ENCODE measurements at places on chromosomes 6 and 20.

DNA sequence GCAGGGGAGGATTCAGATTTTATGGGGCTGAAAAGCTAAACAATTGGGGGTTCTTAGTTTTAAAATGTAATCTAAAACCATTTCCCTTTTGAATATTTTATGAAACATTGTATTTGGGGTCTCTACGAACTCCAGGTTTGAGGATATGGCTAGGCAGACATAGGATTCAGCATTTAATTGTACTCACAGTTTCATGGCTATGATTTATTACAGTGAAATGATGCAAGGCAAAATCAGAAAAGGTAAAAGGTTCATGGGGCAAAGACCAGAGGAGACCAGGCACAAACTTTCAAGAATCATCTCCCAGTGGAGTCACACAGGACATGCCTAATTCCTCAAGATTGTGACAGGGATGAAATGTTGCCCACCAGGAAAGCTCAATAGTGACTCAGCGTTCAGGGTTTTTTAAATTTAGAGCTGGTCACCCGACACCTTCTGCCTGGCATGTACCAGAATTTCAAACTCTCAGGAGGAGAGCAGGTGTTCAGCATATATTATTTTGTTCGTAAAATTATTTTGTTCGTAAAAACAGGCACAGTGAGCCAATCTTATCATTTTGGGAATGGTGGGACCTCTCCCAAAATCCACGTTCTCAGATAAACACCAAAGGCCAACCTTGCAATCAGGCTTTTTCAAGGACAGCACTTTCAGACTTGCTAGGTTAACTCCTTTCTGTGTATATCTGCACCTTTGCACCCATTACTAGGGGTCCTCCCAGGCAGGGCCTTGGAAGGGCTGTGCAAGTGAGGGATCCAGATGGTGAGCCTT is 270.3 kb downstream of the NKAIN2 start:
- no peak for DNase-seq

DNA sequence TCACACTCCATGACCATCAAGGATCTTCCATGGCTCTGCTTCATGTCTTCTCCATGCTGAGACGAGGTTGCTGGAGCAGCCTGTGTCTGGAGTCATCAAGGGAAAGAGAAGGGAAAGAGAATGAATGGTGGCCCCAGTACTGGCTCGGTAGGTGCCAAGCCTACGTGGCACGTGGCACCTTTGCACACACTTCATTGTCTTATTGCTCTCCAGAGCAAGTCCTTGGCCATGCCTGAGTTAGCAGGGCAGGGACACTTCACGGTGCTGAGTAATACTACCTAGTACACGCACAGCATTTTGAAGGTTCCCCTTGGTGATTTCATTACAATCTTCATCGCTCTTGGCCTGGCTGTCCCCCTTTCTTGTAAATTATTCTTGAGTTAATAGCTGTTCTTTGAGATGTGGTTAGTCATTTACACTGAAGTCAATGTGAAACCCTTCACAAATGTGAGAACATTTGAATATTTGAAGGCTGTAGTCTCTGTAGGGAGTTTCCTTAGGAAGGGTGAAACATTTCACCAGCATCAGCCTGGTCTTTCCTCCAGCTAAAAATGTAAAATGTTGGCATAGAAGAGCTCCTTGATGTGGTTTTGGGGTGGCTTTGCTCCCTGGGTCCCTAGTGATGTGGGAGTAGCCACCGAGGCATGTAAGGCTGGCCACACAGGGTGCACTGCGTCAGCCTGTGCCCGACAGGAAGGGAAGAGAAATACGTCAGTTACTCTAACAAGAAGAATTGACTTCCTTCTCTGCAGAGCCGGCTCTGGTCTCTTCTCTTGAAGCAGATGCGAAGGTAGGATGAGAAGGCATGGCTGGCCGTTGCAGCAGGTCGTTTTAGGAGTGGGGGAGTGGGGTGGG is at the start of gene SYTL3:
TSS of gene SYTL3 (plus strand) at position 766 of the 855 bp plus-strand sequence. CDS start 13,215 bp downstream, outside the sequence.
- peak; percentile 92 for DNase-seq

- no peak for DNase-seq
Observed at GRCh38 chr6:148358196-148358785, 15.7 kb downstream of the SASH1 start.

- DNase-seq: no peak
Observed at GRCh38 chr6:22873513-22874136, 304.3 kb downstream of the HDGFL1 start.

DNA sequence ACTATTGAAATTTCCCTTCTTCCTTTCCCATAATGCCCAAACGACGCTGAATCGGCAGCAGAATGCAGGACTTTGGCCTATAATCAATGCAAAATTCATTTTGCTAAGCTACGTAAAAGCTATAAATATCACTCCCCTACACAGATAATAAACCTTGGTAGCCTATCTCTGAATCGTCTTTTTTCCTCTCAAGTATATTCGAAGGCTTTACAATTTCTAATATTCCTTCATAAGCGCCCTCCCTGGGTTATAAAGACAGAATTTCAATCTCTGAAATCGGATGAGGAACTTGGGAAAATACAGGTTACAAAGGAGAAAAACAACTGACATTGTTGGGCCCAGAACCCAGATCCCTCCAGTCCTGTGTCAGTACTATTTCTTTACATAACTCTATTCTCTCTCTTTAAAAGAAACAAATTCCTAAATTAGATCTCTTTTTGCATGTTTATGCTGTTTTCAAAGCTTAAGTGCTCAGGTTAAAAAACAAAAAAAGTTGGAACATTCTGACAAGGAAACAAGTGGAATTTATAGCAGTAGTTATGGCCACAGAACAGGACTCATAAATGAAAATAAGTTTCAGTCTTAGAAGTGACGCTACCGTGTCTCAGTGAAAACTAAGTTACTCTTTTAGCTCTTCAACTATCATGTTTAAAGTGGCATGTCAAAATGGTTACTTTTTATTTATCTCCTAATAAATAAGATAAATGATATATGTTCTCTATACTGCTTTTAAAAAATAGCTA is 84.5 kb downstream of the SESN1 start:
- no peak for DNase-seq

DNA sequence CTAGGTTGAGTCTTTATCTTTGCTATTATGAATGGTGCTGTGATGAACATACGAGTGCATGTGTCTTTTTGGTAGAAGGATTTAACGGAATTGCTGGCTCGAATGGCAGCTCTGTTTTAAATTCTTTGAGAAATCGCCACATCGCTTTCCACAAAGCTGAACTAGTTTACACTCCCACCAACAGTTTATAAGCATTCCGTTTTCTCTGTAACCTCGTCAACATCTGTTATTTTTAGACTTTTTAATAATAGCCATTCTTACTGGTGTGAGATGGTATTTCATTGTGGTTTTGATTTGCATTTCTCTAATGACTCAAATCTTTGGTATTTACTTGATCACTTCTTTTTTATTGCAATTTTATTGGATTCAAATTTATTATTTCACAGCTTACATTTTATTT is 117.4 kb upstream of the HDGFL1 start:
- no peak for DNase-seq

DNA sequence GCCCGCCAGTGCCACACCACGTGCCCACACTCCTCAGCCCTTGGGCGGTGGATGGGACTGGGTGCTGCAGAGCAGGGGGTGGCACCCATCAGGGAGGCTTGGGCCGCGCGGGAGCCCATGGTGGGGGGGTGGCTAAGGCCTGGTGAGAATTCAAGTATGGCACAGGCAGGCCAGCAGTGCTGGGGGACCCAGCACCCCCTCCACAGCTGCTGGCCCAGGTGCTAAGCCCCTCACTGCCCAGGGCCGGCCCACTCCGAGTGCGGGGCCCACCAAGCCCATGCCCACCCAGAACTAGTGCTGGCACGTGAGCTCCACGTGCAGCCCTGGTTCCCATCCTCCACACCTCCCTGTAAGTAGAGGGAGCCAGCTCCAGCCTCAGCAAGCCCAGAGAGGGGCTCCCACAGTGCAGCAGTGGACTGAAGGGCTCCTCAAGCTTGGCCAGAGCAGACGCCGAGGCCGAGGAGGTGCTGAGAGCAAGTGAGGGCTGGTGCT is 1091.1 kb upstream of the GJE1 start:
- no peak for DNase-seq

GRCh38 chr6:169131390-169131789 is 122.3 kb downstream of the THBS2 start:
- no peak for DNase-seq

DNA sequence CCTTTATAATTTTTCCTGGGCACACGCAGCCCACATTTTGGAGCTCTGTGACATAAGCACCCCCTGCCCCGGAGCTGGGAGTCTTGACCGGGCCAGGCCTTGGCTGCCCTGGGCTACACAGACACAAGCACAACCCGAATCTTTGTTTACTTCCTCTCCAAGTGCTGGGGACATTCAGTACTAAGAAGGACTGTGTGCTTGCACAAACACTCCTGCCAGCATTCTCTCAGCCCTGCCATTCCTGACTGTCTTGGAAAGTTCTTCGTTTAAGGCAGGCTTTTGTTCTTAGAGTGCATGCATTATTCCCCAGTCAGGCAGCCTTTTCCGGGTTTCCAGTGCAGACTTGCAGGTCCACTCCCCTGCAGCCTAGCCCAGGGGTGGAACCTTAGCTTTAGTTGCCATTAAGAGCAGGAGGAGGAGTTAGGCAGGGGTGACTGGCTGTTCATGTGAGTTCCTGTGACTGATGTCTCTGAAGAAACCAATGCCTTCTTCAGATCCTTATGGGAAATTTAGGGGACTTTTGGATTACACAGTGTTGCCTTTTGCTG is 28.6 kb downstream of the FOXO3 start:
- DNase-seq: no peak

DNA sequence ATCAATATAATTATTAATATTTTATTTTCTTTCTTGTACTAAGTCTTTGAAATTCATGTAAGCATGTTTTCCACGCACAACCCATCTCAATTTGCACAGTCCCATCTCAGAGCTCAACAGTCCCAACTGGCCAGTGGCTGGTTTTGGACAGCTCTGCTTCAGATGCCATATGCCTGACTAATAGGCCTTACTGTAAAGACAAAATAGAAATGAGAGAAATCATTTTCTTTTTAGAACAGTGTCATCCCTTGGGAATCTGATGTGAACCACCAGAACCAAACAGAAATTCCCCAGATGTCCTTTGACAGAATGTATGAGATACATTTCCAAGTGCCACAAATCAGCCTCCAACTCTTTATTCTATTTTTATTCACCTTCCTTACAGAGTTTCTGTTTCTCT is 338.9 kb downstream of the ESR1 start:
- DNase-seq: no peak

- peak; percentile 69 for DNase-seq
Observed at GRCh38 chr6:34391786-34392496, 528 bp downstream of the NUDT3 start.

DNA sequence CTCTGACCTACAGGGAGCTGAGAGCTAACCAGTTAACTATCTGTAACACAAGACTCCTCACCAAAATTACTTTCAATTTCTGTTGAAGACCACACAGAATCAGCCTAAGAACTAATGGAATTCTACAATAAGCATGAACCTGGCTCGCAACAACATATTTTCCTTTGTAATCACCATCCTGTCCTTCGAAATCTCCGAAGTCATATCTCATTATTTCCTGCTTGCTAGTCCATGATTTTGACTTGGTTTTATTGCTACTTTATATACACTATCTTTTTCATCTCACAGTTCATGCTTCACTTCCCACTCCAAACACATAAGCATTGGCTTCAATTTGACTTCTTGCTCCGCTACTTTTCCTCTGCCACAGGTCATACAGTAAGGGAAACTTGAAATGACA is 405.8 kb upstream of the FKBP1C start:
- no peak for DNase-seq

DNA sequence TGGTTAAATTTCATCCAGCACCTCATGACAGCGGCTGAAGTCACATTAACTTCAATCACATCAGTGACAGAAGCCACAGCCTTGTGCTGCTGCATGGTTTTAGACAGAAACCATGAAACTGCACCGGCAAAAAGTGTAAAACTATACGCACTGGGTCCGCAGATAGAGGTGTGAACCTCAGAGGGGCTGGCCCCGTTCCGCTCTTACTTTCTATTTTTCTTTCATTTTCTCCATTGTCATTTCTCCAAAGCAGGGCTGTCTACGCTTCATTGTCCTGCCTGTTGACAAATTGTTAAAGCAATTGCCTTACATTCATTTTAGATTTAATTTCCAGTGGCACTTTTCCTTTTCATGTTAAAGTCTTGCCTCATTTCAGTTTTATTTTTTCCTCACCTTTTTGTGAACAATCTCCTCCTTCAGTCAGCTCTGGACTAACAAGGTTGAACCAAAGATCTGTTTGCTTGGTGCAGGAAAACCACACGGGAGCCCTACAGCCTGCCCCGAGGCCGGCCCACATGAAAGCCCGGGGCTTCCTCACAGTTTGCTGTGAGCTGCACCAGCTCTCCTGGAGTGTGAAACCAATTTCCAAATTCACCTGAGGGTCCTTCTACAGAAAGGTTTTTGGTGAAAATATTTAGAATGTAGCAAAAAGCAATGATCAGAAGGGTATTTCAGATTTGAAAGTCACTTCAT is 63.7 kb downstream of the PRR18 start:
- DNase-seq: peak; percentile 59

GRCh38 chr6:39714802-39715201 is 10.4 kb downstream of the KIF6 start:
- no peak for DNase-seq

GRCh38 chr6:128499079-128499731 is 21.2 kb downstream of the PTPRK start:
- DNase-seq: no peak

GRCh38 chr6:73234733-73235132 is 9.4 kb upstream of the KHDC1L start:
- DNase-seq: no peak

DNA sequence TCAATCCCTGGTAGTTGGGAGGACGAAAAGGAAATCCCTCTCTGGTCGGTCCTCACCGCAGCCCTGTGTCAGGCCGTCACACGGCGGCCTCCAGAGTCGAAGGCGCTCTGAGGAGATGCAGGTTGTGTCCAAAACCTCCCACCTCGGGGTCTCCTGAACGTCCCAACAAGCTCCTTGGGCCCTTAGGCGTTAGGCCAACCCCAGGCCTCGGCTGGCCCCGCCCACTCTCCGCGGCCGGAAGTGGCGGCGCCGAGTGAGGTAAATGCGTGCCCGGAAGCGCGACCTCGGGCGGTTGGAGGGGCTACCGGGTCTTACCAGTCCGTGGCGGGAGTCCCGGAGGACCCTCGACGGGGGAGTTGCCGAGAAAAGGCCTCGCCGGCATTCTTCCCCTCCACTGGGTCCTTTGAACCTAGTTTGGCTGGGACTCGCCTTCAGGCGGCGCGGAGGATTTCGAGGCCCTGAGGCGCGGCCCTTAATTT is at the start of gene TDRD6:
TSS of gene TDRD6 (plus strand) at position 267 of the 479 bp plus-strand sequence. CDS start 244 bp downstream, outside the sequence.
- DNase-seq: no peak

- no peak for DNase-seq
Observed at GRCh38 chr6:35161266-35161665, 20.1 kb upstream of the TCP11 start.

DNA sequence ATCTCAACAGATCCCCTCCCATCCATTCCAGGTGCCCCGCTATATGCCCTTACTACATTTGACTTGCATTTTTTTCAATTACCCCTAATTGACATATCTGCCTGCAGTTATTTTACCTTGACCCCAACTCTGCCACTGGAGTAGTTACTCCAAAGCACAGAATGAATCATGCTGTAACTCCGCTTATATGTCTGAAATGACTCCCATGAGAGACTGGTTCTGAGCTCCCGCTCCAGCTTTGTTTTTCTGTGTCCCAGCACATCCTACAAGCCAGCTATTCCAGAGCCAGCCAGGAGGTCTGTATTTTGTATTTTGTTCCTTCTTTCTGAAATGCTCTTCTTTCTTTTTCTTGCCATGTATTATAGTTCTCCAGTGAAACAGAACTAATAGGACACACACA is 10.9 kb upstream of the NOX3 start:
- DNase-seq: no peak

Data from activated CD4-positive, alpha-beta T cell treated with anti-CD3 and anti-CD28 coated beads, Interleukin-2, amount 50 U/mL, for 16 hours (primary cell).